Mammary epithelial cell (primary cell): ENCODE measurements at places on chromosomes 4 and X. TPM values are rescaled to one million over a fixed set of nuclear protein-coding genes. Genes with fewer than 3 reads are reported as not detected.

DNA sequence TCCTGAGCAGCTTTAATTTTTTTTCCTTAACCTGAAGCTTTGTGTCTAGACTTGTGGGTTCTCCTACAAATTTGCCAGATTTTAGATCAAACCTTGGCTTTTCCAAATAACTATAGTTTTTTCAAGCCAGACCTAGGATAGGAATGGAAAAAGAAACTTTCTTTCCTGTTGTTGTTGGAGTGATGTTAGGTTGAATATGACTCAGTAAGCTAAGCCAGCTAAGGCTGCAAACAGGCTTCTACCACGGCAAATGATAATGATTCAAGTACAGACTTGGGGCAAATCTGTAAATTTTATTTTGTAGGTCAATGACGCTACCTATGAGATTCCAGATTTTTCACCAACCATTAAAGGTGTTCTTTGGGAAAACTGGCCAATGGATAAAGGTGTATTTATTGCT, 45.6 kb downstream of the WDR19 start:
- DNase-seq, result no peak

DNA sequence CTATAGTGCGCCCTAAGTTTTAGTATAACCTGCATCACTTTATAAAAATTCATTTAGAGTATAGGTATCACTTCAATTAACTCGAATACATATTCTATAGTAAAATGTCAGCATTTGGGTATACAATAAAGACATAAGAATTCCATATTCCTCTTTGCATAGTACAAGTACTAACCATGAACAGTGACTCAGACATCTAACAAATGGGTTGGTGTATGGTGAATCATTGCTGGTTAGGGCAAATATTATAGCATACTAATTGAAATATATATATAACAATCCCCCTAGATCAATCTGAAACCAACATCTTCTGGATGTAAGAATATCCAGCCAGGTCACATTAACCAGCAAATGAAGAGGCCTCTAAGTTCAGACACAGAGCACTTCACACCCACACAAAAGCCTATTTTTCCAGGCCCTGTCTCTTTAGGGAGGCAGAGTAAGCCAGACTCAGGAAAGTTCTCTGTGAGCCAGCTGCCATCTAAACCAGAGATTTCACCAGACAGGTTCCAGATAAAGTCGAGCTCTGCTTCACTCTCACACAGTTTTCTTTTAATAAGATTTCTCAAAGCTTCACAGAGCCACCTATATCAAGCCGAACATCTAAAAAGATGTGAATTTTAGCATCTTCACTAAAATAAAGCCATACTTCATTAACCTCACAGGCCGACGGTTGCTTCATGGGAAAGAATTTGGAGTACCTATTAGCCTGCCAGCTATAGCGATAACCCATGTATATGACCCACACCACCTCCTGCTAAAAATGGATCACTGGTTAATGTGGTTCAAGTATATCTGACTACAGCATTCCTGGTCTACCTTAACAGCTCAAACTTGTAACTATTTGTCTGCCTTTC, 200.0 kb upstream of the FTHL17 start:
- peak; percentile 49 for DNase-seq

DNA sequence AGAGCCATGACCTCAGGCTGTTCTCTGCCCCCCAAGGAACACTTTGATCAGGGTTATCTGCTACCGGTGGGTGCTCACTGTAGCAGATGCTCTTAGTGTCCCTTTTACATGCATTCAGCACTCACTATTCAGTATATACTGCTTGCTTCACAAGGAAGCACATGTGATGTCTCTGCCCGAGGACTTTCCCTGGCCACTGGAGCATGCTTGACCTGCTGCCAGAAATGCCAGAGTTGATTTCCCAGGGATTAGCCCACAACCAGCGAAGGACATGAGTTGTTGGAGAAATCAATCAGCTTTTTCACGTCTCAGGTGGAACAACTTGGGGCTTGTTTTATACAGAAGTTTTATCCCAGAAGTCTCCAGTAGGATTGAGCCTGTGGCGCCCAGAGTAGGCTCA, 51.2 kb upstream of the RPS6KA3 start:
- no peak for DNase-seq

GRCh38 chrX:98501426-98501825, 1617.7 kb downstream of the RPA4 start:
- no peak for DNase-seq

DNA sequence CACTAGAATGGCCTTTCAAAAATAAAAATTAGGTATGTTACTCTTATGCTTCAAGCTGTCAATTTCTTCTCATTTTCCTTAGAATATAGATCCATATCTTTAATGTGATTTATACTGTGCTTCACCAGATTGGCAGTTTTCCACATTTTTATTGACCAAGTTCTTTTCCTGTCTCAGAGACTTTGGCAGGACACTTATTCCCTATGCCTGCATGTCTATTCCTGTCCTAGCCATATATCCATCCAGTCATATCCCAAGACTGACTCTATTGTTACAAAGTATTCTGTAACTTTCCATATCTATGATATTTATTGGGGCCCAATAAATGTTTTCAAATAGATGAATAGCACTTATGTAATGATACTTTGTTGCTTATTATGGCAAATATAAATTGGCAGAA, 450.7 kb downstream of the GASK1B start:
- DNase-seq, result peak; percentile 32

DNA sequence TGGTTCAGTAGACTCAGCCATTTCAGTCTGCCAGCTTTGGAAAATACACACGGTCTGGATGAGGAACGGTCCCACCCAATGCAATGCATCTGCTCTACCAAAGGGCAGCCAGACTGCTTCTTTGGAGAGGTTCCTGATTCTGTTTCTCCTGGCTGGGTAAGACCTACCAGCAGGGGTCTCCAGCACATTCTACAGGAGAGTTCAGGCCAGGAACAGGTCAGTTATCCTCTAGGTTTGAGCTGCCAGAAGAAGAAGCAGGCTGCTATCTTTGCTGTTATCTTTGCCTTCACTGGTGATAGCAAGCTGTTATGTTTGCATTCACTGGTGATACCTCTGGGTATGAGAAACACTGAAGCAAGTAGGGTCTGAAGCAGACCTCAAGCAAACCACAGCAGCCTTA, 45.5 kb upstream of the PBDC1 start:
- DNase-seq, result no peak

DNA sequence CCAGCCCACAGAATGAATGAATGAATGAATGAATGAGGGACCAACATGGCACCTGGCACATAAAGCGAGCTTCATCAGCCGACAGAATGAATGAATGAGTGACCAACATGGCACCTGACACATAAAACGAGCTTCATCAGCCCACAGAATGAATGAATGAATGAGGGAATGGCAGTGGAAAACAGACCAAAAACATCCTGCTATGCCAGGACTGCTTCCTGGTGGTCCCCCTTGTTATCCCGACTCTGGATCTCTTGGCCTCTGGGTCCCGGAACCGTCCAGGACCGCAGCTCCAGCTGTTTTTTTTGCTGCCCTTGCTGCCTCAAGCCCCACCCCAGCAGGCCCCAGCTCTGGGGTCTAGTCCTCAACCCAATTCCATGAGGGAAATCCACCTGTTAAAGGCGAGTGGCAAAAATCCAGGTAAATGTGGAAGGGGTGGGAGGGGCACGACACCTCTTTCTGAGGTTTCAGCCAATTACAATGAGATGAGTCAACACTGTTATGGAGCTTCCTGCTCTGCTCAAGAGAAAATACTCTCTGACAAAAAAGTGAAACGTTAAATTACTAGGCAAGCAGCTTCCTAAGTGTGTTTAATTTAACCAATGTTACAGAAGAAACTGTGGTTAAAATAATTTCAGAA, 72.0 kb upstream of the MTNR1A start:
- DNase-seq, result peak; percentile 65

- no peak for DNase-seq
These were observed 4.5 kb downstream of the HPGD start for GRCh38 chr4:174517502-174518445.

GRCh38 chr4:38762560-38762959, 20.2 kb downstream of the TLR10 start:
- no peak for DNase-seq

GRCh38 chr4:148255344-148255720, 186.9 kb downstream of the NR3C2 start:
- DNase-seq, result no peak

DNA sequence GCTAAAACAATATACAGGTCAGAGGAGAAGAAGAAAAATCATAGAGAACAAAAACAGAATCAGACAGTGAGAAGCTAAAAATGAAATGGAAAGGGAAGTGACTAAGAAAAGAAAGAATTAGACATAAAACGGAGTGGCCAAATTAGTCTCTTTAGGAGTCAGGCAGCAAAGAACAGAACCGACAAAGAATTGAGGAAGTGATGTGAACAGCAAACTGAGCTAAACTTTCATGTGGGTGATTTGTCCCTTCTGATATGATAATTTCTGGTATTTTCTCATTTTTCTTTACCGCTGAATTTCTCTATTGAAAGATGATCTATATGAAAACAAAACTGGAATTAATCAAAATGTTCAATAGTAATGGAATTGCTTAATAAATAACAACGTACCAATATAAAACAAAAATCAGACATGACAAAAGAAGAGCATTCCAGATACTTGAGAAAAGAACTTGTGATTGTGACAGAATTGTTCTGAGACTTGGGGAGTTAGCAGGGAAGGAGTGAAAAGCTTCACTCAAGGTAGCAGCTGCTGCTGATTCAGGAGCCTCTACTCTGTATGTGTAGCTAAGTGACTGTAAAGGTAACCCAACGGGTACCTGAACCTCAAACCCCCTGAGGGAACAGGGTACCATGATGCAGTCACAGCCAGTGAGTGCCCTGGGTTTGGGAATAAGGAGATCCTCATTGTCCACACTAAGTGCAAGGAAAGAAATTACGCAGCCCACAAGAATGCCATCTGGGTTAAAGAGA, 8.8 kb downstream of the TAPT1 start:
- no peak for DNase-seq

- peak; percentile 46 for DNase-seq
These were observed 151.3 kb downstream of the DCLK2 start for GRCh38 chr4:150229520-150229919.

- DNase-seq, result no peak
These were observed 149.7 kb downstream of the ANTXR2 start for GRCh38 chr4:79923281-79923680.

GRCh38 chr4:147714575-147715401, 17.1 kb upstream of the ARHGAP10 start:
- DNase-seq, result peak; percentile 66

DNA sequence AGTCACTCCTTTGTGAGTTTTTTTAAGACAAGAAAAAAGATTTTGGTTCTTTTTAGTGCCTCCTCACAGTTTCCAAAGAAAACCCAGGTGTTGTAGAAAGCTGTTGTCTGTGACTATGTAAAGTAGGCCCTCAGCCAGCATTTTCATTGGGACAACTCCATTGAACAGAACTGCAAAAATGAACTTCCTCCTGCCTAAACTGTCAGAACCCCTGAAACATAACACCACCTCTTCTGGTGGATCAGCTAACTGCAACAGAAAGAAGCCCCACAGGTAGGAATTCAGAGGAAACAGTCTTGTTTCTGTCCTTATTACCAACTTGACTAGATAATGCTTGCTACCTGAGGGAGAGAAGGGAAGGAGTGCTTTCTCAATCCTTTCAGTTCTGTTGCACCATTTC, 3.4 kb upstream of the ATP11C start:
- no peak for DNase-seq

- DNase-seq, result no peak
These were observed 17.4 kb downstream of the YY2 start for GRCh38 chrX:21873063-21873775.

GRCh38 chr4:13944095-13944511, 316.6 kb upstream of the BOD1L1 start:
- peak; percentile 96 for DNase-seq

- DNase-seq, result peak; percentile 81
These were observed 206.0 kb downstream of the BCOR start for GRCh38 chrX:39891781-39892180.

DNA sequence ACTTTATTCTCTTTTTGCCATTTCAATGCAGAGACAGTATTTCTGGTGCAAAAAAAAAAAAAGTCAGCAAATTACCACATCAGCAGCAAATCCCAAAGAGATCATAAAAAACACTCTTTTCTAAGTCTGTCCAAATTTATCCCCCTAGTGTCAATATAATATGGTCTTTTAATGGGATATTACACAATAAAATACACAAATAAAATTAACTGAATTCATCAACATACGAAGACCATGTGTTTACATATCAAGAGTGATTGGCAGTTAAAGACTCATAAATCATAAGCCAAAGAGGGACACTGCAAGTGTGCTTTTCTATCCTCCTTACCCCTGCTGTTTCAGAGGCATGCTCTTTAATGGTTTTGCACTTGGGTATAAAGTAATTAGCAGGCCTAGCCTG, 340.2 kb upstream of the DKK2 start:
- no peak for DNase-seq

DNA sequence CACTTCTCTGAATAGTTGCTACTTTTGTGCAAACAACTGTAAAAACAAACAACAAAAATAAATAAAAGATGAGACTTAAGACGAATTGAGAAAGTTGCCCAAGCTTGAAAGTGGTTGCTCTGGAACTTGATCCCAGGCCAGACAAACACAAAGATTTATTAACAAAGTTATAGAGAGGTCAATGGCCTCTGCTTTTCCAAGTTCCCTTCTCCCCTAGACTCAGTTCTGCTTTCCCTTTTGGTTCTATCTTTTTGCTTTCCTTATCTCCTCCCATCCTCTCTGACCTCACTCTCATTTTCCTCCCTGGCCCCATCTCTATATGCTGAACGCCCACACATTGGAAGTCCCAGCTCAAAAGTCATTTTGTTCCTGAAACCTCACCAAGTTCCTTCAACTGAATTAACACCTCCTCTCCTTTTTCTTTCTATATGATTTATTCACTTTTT, 82.7 kb downstream of the MXRA5 start:
- DNase-seq, result no peak

GRCh38 chr4:36322921-36323354, 41.5 kb downstream of the DTHD1 start:
- no peak for DNase-seq

GRCh38 chr4:138409670-138410069, 167.5 kb upstream of the SLC7A11 start:
- no peak for DNase-seq

DNA sequence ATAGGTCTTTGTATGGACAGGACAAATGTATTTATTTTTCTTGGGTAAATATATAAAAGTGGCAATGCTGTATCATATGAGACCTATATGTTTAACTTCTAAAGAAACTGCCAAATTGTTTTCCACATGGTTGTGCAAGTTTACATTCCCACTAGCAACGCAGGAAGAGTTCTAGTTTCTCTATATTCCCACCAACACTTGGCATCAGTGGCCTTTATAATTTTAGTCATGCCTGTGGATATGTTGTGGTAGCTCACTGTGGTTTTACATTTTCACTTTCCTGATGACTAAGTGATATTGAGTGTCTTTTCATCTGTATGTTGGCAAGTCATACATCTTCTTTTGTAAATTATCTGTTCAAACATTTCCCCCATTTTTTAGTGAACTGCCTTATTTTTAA, 126.0 kb downstream of the EMCN start:
- peak; percentile 68 for DNase-seq

AFM gene
- not detected for polyA plus RNA-seq

CYSLTR1 gene
- not detected for polyA plus RNA-seq

TBC1D19 gene
- polyA plus RNA-seq, result 6.9 TPM

ZNF732 gene
- 0.53 TPM for polyA plus RNA-seq

OCIAD2 gene
- 203 TPM for polyA plus RNA-seq

PARM1 gene
- 0.01 TPM for polyA plus RNA-seq

PABPC5 gene
- polyA plus RNA-seq, result not detected

HSD17B13 gene
- polyA plus RNA-seq, result not detected
